ENCODE measurements at places on chromosomes 6 and 20.

DNA sequence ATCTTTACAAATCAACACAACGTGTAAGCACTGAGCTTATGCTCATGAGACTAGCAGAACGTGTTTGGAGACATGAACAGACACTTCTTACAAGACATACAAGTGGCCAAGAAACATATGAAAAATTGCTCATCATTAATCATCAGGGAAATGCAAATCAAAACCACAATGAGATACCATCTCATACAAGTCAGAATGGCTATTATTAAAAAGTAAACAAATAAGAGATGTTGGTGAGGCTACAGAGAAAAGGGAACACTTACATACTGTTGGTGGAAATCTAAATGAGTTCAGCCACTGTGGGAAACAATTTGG lies 327.9 kb upstream of the SOX4 start:
- no peak for DNase-seq

- DNase-seq, result no peak
Measured at GRCh38 chr20:17893445-17893844, 75.1 kb downstream of the SNX5 start.

DNA sequence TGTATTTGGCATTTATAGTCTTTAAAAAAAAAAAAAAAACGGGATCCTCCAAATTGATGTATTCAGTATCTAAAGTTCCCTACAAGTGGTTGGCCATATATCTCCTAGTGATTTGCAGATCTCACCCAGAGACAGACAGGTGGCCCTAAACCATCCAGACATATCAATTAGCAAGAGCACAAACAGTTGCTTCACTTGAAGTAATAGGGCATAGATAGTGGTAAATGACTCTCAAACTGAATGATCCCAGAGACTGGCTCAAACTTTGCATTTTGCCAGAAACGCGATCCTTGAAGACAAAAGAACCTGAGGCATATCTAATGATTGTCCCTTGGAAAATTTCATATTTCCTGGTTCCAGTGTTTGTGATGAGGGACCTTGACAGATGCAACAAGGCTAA lies 54.6 kb downstream of the HMGCLL1 start:
- DNase-seq, result no peak

- no peak for DNase-seq
Measured at GRCh38 chr6:134379599-134379998, 61.7 kb upstream of the SGK1 start.

- no peak for DNase-seq
Measured at GRCh38 chr6:20664250-20664649, 130.0 kb downstream of the CDKAL1 start.

DNA sequence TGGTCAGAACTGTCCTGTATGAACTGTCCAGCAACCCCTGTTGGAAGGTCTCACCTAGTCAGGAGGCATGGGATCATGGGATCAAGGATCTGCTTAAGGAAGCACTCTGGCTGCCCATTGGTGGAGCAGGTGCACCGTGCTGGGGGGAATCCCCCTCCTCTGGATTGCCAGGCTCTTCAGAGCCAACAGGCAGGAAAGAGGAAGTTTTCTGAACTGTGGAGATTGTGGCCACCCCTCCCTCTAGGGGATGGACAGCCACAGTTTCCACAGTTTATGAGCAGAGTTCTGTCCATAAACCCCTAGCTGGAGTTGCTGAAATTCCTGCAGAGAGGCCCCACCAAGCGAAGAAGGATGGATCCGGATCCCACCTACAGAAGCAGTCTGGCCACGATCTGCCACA lies 13.0 kb upstream of the HLA-DQB1 start:
- no peak for DNase-seq

DNA sequence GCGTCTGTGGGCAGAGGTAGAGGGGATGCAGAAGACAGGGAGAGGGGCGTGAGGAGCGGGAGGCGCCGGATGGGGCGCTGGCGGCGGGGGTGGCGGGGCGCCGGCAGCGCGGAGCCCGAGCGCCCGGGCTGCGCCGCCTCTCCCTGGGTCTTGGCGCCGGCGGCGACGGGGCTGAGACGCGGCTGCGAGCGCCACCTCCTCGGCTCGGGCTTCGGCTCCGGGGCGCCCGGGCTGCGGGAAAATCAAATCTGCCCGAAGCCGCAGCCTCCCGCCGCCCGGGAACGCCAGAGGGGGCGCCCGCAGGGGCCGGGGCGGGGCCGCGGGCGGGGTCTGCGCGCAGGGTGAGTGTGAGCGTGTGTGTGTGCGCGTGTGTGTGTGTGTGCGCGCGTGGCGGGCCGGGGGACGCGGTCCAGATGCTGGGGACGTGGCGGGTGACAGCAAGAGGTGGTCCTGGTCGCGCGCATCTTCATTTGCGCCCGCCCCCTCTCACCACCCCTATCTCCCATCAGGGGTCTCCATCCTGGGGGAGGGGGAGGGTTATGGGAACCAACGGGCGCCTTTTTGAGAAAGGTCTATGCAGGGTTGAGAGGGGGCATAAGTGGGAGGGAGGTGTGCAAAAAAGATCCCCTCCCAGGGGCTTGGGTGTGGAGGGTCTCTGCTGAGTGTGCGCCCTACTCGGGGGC lies 646 bp upstream of the CPNE5 start:
- DNase-seq, result no peak

DNA sequence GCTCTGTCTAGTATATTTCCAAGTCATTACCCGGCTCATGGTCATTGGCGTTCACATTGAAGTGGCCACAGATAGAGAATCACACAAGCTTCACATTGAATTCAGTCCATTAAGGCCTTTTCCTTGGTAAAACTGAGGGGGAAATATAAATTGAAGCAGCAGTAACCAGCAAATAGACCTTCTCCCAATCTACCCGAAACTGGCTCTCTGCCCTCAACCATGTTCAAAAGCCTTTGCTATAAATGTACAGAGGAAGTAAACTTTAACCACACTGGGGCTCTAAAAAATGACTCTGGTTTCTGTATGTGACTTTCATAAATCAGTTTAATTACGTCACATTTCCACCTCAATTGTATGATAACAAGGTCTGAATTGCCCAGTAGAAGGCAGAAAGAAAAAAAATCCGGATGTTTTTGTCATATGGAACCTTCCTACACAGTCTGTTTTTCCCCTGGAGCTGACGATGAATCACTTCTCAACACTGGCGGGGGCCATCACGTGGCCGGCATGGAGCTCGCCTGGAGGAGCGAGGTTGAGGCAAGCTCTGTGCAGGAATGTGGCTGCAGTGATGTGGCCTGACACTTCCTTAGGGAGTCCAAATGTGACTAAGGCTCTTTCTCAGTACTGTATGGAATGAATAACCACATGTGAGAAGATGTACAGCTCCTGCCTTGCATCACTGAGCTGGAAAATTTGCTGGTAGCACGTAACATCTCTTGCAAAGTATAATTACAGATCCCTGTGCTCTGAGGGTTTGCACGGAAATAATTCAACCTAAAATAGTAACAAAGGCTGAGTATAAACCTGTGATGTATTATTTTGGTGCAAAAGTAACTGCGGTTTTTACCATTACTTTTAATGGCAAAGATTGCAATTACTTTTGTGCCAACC lies 58.6 kb upstream of the SNX9 start:
- DNase-seq, result peak; percentile 97

DNA sequence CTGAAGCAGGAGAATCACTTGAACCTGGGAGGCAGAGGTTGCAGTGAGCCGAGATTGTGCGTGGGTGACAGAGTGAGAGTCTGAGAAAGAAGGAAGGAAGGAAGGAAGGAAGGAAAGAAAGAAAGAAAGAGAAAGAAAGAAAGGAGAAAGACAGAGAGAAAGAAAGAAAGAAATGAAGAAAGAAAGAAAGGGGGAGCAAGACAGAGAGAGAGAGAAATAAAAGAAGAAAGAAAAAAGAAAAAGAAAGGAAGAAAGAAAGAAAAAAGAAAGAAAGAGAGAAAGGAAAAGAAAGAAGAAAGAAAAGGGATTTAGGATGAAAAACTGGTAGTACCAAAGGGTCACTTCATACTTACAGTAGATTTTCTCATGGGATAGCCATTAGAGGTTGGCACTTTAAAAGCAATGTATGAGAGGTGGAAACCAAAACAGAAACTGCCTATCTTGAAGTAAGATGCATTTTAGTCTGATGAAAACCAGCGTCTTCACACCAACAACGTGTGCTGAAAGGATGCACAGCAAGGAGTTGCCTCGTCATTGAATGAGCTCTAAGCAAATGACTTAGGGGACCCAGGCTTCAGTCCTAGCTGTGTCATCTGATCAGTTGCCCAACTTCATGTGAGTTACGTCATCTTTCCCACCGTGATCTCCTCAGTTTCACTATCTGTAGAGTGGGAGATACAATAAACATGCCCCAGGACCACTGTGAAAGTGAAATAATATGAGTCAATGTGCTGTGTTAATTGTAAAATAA lies 133.9 kb upstream of the NEDD9 start:
- DNase-seq, result no peak

- DNase-seq, result no peak
Measured at GRCh38 chr6:166587631-166588413, 1.3 kb upstream of the RAMACL start.

- DNase-seq, result no peak
Measured at GRCh38 chr6:130775411-130776012, 51.7 kb upstream of the SMLR1 start.

DNA sequence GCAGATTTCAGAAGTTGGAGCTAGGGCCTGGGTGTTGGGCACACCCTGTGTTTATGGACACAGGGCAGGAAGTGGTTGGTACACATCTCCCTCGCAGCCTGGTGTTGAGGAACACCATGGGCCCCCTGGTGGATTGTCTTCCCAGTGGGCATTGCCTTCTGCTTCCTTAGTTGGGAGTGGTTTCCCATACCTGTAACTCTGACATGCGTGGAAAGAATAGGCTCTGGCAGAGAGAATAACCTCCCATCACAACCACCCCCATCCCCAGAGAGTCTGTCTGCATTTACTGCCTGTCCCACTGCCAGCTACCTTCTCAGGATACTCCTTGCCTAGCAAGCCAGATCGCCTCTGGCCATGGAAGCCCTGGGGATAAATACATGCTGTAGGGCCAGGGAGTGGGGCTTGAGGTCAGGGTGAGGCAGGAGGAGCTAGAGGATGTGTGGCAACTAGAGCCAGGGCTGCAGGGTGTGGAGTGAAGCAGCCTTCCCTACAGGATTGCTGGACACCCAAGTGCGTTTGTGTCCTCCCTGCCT lies 14.7 kb downstream of the LRRC73 start:
- peak; percentile 66 for DNase-seq

- DNase-seq, result no peak
Measured at GRCh38 chr6:111788379-111789276, 84.6 kb downstream of the FYN start.
